ENCODE measurements at places on chromosomes 3 and 15. TPM values are rescaled to one million over a fixed set of nuclear protein-coding genes. Genes with fewer than 3 reads are reported as not detected.

The HESX1 gene
- polyA plus RNA-seq: 4.5 TPM

The RLBP1 gene
- polyA plus RNA-seq: not detected

GRCh38 chr3:177041021-177041729 is 156.1 kb downstream of the TBL1XR1 start:
- no peak for DNase-seq

DNA sequence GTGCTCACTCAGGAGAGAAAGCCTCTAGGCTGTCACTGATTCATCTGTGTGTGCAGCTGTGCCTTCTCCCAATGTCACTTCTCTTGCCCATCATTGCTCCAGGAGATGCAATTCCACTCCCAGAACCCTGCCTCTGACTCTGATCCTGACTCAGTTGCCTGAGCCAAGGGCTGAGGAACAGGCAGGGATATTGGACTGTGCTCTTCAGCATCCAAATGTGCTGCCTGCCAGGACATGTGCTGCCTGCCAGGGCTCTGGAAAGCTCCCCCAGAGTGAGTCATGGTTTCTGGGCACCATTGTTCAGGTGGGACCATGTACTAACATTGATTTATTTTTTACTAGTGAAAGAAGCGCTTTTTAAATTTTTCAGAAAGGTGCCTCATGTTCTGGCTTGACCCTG is 71.0 kb downstream of the TRIM42 start:
- DNase-seq: no peak

GRCh38 chr15:36777926-36778325 is 198.5 kb downstream of the CDIN1 start:
- DNase-seq: no peak

- DNase-seq: no peak
These were observed 35.4 kb upstream of the CORO2B start for GRCh38 chr15:68543165-68544008.

DNA sequence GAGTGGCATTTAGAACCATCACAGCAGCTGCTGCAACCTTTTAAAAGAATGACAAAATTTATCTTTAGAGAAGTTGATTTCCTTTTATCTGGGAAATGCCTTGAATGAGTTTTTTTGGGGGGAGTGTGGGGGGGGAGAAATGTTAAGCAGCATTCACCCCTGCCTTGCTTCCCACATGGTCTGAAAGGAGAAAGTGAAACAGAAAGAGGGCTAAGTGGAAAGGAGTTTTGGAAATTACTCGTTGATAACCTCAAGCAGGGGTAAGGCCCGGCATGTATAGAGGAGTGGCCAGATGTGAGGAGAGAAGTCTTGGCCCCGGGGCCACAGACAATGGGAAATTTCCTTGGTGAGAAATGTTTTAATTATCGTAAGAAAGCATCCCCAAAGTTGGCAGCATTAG is 23.5 kb downstream of the B3GALNT1 start:
- DNase-seq: no peak

DNA sequence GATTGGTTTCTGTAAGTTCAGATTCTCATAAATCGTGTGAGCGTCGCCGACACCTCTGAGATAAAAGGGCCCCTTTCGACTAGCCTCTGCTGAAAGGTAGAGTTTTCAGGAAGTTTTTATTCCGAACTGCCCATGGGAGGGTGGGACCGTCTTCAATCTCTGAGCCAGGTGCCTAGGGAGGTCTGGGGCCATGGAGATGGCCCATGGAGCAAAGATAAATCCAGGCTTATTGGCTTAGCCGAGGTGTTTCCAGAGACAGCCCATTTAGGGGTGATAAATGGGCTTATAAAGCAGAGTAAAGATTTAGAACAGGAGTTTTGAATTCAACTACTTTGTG is 442 bp downstream of the QTRT2 start:
- no peak for DNase-seq

The CCR3 gene
- polyA plus RNA-seq: not detected

DNA sequence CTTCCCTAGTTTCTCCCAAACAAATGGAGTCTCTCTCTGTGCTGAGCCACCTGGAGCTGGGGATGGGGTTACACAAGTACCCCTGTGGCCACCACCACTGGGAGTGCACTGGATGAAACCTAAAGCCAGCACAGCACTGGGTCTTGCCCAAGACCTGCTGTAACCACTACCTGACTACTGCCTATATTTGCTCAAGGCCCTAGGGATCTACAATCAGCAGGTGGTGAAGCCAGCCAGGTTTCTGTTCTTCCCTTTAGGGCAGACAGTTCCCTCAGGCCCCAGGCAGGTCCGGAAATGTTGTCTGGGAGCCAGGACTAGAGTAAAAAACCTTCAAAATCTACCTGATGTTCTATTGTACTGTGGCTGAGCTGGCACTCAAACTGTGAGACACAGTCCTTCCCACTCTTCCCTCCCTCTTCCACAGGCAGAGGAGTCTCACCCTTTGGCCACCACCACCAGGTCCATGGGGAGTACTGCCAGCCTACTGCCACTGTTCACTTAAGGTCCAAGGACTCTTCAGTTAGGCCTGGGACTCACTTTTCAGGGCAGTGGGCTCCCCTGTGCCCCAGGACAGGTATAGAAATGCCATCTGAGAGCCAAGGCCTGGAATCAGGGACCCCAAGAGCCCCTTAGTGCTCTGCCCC is 23.8 kb downstream of the C3orf20 start:
- no peak for DNase-seq

DNA sequence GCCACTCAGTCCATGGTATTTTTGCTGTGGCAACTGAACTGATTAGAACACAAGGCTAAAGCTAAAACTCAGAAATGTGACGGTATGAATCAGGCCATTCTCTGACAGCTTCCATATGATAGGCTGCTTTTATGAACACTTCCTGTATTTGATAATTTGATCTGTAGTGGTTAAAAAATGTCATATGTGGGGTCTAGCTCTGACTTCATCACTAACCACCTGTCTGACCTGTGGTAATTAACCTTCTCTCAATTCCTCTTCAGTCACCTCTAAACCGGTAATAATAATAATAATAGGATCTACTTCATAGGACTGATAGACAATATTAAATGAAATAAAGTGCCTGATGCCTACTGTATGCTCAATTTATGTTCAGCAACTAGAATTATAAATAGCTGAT is 223.2 kb downstream of the MBNL1 start:
- no peak for DNase-seq

The CXCR6 gene
- polyA plus RNA-seq: 0.63 TPM

- no peak for DNase-seq
These were observed 294.8 kb downstream of the NR2F2 start for GRCh38 chr15:96625256-96625655.

GRCh38 chr15:74565381-74566085 is 24.5 kb downstream of the ARID3B start:
- no peak for DNase-seq

The DNAJB11 gene
- 74.6 TPM for polyA plus RNA-seq

The MESD gene
- 44.2 TPM for polyA plus RNA-seq

The CPNE4 gene
- polyA plus RNA-seq: 0.68 TPM

- DNase-seq: no peak
These were observed 12.5 kb downstream of the P2RY14 start for GRCh38 chr3:151265866-151266265.

DNA sequence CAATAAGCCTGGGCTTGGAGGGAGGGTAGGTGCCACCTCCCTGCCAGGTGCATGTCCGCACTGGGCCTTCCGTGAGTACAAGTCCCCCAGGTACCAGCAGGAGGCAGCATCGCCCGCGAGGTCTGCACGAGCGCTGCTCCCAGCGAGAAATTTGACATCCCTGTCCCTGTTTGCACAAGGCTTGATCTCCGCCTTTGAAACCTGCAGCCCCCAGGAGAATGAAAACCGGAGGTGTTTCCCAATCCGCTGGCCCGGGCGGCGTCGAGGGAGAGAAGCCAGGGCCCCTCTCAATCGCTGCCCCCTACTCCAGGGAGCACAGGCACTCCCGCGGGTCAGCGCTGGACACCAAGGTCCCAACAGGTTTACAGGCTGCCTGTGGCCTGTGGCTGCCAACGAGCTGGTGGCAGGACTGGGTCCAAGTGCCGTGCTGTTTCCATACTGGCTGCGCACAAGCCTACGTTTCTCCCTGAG is 961 bp downstream of the HAPLN3 start:
- DNase-seq: no peak

DNA sequence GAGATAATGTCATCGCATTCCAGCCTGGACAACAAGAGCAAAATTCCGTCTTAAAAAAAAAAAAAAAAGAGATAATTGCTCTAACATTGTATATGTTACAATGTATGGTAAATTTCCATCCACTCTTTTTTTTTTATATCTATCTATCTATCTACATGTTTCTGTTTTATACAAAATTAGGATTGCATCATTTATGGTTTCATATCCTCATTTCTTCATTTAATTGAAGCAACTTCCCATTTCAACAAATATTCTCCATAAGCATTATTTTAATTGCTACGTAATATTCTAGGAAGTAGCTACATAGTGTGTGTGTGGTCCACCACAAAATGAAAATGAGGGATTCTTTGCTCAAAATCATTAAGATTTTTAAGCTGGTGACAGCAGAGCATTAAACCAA is 18.4 kb downstream of the RBP1 start:
- DNase-seq: no peak

GRCh38 chr3:32951410-32951811 is at the start of gene CCR4:
Gene CCR4 (plus strand): TSS chr3:32951644. CDS start chr3:32953423, 1,779 bp downstream.
- no peak for DNase-seq

GRCh38 chr3:176995946-176996345 is 201.3 kb downstream of the TBL1XR1 start:
- no peak for DNase-seq

- DNase-seq: no peak
These were observed 44.9 kb downstream of the EPHB1 start for GRCh38 chr3:134839990-134840389.
